Left lung (tissue), 14 donors: ENCODE measurements at places on chromosomes 13 and 19. TPM values are rescaled to one million over a fixed set of nuclear protein-coding genes. Genes with fewer than 3 reads are reported as not detected.

The ZNF208 gene
- 3.0 TPM for polyA plus RNA-seq

The ZNF222 gene
- polyA plus RNA-seq = 13.4 TPM

The ZNF580 gene
- 48.0 TPM for polyA plus RNA-seq

The SHANK1 gene
- polyA plus RNA-seq = 4.2 TPM

The CYP2F1 gene
- polyA plus RNA-seq = 0.27 TPM

The ZNF578 gene
- polyA plus RNA-seq = 4.0 TPM

The DDX49 gene
- polyA plus RNA-seq = 49.8 TPM

DNA sequence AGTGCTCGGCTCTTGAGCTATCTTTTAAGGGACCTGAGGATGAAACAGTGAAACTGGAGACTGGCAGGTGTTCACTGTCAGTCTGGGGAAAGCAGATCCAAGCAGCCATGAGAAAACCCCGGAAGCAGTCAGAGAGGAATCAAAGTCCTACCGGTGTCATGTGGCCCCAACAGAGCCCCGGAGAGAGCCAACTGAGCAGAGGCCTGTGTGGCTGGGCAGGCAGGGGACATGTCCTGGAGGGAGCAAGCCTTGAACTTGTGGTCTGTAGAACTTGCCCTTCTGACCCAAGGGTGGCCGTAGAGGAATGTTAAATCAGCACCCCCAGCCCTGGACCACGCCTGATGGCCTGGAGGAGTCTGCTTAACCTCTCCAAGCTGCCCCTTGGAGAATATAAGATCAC lies 113.7 kb upstream of the ZNF507 start:
- H3K36me3 ChIP-seq = no peaks in the 10 kb centered on the region
- no peak overlapping the region for H3K4me3 ChIP-seq
- no peak for DNase-seq

DNA sequence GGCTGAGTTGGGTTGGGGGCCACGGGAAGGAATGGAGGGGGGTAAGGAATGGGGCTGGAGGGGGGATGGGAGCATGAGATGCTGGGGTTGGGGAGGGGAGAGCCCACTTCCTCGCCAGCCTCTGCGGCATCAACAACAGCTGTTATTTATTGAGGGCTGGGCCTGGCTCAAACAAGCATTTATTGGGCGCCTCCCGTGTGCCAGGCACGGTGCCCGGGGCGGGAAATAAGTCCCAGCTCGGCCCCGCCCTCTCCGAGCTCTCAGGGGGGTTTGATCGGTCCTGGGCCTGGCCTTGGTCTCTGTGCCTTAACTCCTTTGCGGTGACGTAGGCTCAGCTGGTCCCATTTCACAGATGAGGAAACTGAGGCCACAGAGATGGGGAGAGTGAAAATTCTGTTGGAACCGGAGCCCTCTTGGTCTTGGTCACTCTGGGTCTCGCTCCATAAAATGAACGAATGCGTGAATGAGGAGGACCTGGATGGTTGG lies 919 bp upstream of the ADAMTS10 start:
- no peaks in the 10 kb centered on the region for H3K36me3 ChIP-seq
- DNase-seq = no peak
- peaks cover 30% of the 10 kb centered on the region for H3K4me1 ChIP-seq
- H3K27ac ChIP-seq = no peak overlapping the region

- H3K27me3 ChIP-seq = no peaks in the 10 kb centered on the region
- H3K4me1 ChIP-seq = peaks cover 70% of the 10 kb centered on the region
- H3K36me3 ChIP-seq = no peaks in the 10 kb centered on the region
Observed at GRCh38 chr19:14073925-14074838, 1.6 kb downstream of the MISP3 start.

- H3K36me3 ChIP-seq = no peaks in the 10 kb centered on the region
- H3K27ac ChIP-seq = no peak overlapping the region
- no peak for DNase-seq
- H3K4me1 ChIP-seq = no peaks in the 10 kb centered on the region
- H3K27me3 ChIP-seq = no peaks in the 10 kb centered on the region
- H3K4me3 ChIP-seq = no peak overlapping the region
Observed at GRCh38 chr13:66560189-66560588, 669.9 kb downstream of the PCDH9 start.

DNA sequence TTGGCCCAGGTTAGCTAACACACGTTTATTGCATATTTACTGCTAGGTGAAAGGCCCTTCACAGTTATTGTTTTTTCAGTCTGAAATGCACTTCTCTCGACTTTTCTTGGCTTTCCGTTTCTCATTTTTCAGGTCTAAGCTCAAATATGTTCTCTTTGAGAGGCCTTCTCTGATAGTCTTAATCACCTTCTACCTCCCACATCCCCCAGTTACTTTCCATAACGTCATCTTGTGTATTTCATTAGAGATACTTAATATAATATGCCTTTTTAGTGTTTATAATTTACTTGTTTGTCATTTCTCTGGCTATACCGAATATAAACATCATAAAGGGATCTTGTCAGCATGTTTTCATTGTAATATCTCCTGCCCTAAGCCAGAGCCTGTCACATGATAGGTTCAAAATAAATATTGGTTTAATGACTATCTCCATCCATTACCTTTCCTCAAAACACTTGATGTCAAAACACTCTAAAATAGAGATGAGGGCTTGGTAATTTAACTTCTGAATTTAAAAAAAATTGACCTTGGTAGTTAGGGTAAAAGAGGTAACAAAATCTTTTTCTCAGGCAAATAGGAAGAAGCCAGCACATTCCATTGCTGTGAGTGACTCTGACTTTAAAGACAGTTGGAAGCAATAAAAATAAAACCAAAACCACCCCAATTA lies 168.6 kb upstream of the RFC3 start:
- DNase-seq = no peak
- no peaks in the 10 kb centered on the region for H3K4me1 ChIP-seq
- no peaks in the 10 kb centered on the region for H3K27me3 ChIP-seq

DNA sequence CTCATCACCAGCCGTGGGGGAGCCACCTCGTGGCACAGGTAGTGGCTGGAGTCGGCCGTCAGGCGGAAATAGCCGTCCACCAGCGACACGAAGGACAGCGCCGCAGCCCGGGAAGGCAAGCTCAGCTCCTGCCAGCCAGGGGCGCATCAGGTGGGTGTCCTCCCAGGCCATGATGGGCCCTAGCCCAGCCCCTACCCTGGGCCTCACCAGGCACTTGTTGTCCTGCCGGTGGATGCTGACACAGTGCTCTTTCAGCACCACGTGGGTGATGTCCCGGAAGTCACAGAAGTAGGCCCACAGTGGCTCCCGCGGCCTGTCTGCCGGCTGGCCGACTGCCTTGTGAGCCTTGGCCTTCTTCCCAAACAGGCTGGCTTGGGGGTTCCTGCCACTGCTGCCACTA lies 15.7 kb downstream of the TYK2 start:
- no peak for DNase-seq
- no peaks in the 10 kb centered on the region for H3K27me3 ChIP-seq
- no peaks in the 10 kb centered on the region for H3K4me1 ChIP-seq
- H3K27ac ChIP-seq = no peak overlapping the region
- no peak overlapping the region for H3K4me3 ChIP-seq

GRCh38 chr13:100789968-100790367 lies 115.4 kb upstream of the TMTC4 start:
- H3K4me1 ChIP-seq = peaks cover 4% of the 10 kb centered on the region
- no peak for DNase-seq
- no peak overlapping the region for H3K27ac ChIP-seq

GRCh38 chr19:40542202-40542859 lies 34.3 kb upstream of the SHKBP1 start:
- H3K27me3 ChIP-seq = peaks cover 24% of the 10 kb centered on the region
- H3K27ac ChIP-seq = no peak overlapping the region

GRCh38 chr19:9793071-9793591 lies 24.6 kb upstream of the ZNF846 start:
- peak overlapping the region; percentile 67 for H3K4me3 ChIP-seq
- DNase-seq = no peak
- peak overlapping the region; percentile 80 for H3K27ac ChIP-seq
- H3K4me1 ChIP-seq = peaks cover 9% of the 10 kb centered on the region

- no peaks in the 10 kb centered on the region for H3K27me3 ChIP-seq
- DNase-seq = no peak
- peak overlapping the region; percentile 91 for H3K27ac ChIP-seq
- peak overlapping the region; percentile 99 for H3K4me3 ChIP-seq
Observed at GRCh38 chr19:2271234-2272103, 10.5 kb downstream of the PEAK3 start.

DNA sequence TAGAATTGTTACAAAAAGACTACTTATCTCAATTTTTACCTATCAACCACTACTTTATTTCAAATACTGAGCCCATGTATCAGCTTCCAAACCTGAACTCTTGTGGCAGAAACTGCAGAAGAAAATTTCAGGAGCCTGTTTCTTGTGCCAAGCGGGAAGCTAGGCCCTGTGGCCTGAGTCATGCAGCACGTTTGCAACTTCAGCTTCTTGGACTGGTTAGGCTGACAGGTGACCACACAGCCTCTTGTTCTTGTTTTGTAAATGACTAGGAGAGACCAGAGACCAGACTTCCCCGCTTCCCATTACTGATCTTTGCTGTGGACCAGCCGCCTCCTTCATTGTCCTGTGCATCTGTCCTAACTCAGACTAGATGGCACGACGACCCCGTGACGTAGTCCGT lies 3.4 kb upstream of the LAMP1 start:
- no peak overlapping the region for H3K27ac ChIP-seq
- no peak for DNase-seq
- no peaks in the 10 kb centered on the region for H3K27me3 ChIP-seq
- no peak overlapping the region for H3K4me3 ChIP-seq

- H3K4me3 ChIP-seq = peak overlapping the region; percentile 47
- DNase-seq = no peak
- peaks cover 35% of the 10 kb centered on the region for H3K4me1 ChIP-seq
- no peak overlapping the region for H3K27ac ChIP-seq
- no peaks in the 10 kb centered on the region for H3K27me3 ChIP-seq
Observed at GRCh38 chr13:113584870-113585671, 518 bp downstream of the TFDP1 start.

DNA sequence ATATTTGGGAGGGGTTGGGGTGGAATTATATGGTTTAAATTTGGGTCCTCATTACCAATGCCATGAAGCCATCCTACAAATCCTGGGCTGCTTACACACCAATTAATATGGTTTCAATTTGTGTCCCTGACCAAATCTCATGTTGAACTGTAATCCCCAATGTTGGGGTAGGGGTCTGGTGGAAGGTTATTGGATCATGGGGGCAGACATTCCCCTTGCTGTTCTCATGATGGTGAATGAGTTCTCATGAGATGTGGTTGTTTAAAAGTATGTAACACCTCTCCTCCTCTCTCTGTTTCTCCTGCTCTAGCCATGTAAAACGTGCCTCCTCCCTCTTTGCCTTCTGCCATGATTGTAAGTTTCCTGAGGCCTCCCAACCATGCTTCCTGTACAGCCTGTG lies 46.6 kb upstream of the FAM124A start:
- DNase-seq = no peak
- H3K27me3 ChIP-seq = no peaks in the 10 kb centered on the region
- no peaks in the 10 kb centered on the region for H3K36me3 ChIP-seq
- no peak overlapping the region for H3K27ac ChIP-seq

DNA sequence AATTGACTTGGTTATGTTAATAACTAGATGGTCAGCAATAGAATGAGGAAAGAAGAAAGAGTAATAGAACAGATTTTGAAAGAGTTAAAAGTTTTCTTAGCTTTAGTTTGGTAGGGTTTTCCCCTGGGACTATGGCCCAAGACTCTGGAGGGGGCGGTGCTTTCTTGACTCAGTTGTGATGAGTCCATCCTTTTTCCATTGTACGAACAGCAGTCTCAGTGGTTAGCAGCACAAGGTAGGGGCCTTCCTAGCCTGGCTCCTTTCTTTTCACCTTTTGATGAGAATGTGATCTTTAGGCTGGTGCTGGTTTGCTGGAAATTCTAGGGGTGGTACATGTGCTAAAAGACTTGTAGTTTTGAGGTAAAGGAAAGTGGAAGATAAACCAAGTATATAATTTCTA lies 38.8 kb downstream of the ZNF506 start:
- H3K4me3 ChIP-seq = no peak overlapping the region
- H3K27ac ChIP-seq = no peak overlapping the region
- H3K36me3 ChIP-seq = peaks cover 41% of the 10 kb centered on the region
- DNase-seq = no peak
- peaks cover 4% of the 10 kb centered on the region for H3K4me1 ChIP-seq
- no peaks in the 10 kb centered on the region for H3K27me3 ChIP-seq

DNA sequence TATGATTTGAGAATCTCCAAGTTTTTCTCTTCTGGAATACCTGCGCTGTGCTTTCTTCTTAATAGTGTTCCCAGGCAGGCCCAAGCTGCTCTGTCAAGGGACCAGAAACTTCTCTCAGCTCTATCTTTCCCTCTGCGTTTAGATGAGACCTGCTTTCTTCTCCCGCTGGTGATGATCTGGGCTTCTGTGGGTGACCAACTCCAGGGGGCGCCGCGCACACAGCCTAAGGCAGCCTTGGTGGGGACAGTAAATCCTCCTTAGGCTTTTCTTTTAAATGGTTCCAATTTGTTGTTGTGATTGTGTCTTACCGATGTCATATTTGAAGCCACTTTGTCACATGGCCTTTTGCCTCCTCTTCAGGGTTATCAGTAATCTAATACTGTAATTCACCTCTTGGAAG lies 439.4 kb upstream of the KLF12 start:
- no peaks in the 10 kb centered on the region for H3K4me1 ChIP-seq
- no peak for DNase-seq
- H3K27ac ChIP-seq = no peak overlapping the region
- no peak overlapping the region for H3K4me3 ChIP-seq
- peaks cover 24% of the 10 kb centered on the region for H3K27me3 ChIP-seq

DNA sequence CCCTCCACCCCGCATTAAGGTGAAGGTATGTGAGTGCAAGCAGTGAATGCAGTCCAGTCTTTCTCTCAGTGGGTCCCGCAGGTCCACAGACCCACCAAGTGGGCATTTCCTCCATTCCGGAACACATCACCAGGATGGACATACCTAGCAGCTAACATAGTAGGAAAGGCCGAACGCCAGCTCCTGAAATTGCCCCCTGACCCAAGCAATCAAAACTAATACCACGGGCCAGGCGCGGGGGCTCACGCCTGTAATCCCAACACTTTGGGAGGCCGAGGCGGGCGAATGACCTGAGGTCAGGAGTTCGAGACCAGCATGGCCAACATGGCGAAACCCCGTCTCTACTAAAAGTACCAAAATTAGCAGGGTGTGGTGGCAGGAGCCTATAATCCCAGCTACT lies 71.7 kb upstream of the VSTM2B start:
- DNase-seq = no peak
- no peak overlapping the region for H3K4me3 ChIP-seq
- H3K27ac ChIP-seq = no peak overlapping the region

DNA sequence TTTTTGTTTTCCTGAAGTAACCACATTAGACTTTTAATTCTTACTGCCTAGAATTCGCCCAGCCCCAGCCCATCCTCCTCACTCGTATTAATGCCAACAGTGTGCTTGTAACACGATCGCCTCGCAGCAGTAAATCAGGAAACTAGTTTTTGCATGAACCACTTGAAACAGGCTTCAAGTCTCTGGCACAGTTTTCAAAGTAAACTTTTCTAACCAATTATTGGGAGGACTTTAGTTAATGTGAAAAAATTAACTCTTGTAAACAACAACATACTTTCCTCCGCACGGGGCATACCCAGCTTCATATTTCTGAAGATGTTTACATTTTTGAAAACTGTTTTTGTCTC lies 39.2 kb downstream of the TNFRSF19 start:
- H3K4me3 ChIP-seq = peak overlapping the region; percentile 6
- DNase-seq = peak; percentile 87
- peaks cover 38% of the 10 kb centered on the region for H3K4me1 ChIP-seq
- H3K27ac ChIP-seq = peak overlapping the region; percentile 65
